SK-N-SH (cell line): ENCODE measurements at places on chromosomes 12 and 14. TPM values are rescaled to one million over a fixed set of nuclear protein-coding genes. Genes with fewer than 3 reads are reported as not detected.

- no peak overlapping the region for H3K27ac ChIP-seq
- no peaks in the 10 kb centered on the region for H3K27me3 ChIP-seq
- no peaks in the 10 kb centered on the region for H3K36me3 ChIP-seq
Measured at GRCh38 chr14:86961106-86961716, 1031.8 kb downstream of the GALC start.

DNA sequence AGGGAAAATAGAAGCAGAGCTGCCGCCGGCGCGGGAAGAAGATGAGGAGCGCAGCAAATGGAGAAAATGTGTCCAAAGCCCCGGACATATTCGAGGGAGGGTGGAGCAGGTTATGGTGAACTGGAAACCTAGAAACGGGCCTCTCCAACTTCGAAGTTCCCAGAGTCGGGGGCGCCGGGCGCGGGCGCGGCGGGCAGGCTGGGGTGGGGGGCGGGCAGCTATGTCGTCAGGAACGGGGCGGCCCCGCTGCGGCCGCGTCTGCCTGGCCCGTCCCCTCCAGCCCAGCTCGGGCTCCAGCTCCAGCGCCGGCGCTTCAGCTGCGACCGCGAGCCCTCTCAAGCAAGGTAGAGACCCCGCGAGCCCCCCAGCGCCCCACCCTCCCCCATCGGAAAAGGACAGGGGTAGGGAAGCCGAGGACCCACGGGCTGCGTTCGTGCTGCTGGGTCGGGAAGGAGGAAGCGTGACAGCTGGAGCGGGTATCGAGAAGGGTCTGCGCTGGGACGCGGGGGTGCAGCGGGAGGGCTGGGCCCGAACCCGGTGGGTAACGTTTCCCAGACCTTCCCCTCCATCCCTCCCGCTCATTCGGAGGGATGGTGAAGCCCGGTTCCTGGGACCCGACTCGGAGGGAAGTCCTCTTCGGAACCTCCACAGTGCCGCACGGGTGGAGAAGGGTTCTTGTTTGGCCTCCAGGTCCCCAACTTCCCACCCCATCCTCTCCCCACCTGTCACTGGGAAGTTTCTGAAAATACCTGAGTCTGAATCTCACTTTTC is 1.0 kb downstream of the DGKA start:
- H3K36me3 ChIP-seq, result no peaks in the 10 kb centered on the region
- no peaks in the 10 kb centered on the region for H3K27me3 ChIP-seq
- peak overlapping the region; percentile 80 for H3K27ac ChIP-seq
- H3K4me3 ChIP-seq, result peak overlapping the region; percentile 72

MMP14 gene
- polyA plus RNA-seq, result 139 and 142 TPM in 2 replicates

- H3K27ac ChIP-seq, result no peak overlapping the region
- DNase-seq, result no peak
- no peaks in the 10 kb centered on the region for H3K4me1 ChIP-seq
- no peak overlapping the region for H3K4me3 ChIP-seq
- H3K36me3 ChIP-seq, result no peaks in the 10 kb centered on the region
Measured at GRCh38 chr14:84806622-84807021, 723.3 kb upstream of the FLRT2 start.

GRCh38 chr12:128823216-128823915 is 392 bp downstream of the SLC15A4 start:
- no peaks in the 10 kb centered on the region for H3K27me3 ChIP-seq
- peaks cover 3% of the 10 kb centered on the region; the same call in 1 of the 2 replicates for H3K4me1 ChIP-seq
- peak overlapping the region; percentile 87 for H3K4me3 ChIP-seq
- peak overlapping the region; percentile 71 for H3K27ac ChIP-seq
- DNase-seq, result no peak

DNA sequence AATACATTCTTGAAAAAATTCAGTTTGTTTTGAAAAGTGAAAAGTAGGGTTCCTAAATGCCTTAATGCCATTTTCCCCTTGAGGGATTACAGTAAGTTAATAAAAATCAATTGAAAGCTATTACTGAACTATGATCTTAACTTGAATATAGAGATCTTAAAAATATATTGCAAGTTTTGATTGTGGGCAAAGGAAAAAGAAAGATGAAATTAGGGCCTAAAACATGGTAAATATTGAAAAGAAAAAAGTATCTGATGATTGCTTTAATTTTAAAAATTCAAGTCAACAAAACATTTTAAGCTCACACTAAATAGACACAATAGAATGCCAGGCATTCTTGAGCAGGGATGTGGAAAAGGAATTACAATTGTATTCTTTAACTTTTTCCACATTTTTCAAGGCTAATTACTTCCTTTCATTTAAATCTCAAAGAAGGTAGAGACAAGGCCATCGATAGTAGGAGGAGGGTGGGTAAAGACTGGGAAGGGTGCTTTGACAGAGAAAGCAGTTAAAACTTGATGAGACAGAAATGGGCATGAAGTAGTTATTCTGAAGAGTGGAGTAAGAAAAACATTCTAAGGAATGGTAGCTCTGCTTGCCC is 294.4 kb downstream of the NELL2 start:
- H3K4me3 ChIP-seq, result no peak overlapping the region
- H3K27ac ChIP-seq, result no peak overlapping the region
- DNase-seq, result no peak

LAG3 gene
- 0.72 and 1.1 TPM in 2 replicates for polyA plus RNA-seq

DNA sequence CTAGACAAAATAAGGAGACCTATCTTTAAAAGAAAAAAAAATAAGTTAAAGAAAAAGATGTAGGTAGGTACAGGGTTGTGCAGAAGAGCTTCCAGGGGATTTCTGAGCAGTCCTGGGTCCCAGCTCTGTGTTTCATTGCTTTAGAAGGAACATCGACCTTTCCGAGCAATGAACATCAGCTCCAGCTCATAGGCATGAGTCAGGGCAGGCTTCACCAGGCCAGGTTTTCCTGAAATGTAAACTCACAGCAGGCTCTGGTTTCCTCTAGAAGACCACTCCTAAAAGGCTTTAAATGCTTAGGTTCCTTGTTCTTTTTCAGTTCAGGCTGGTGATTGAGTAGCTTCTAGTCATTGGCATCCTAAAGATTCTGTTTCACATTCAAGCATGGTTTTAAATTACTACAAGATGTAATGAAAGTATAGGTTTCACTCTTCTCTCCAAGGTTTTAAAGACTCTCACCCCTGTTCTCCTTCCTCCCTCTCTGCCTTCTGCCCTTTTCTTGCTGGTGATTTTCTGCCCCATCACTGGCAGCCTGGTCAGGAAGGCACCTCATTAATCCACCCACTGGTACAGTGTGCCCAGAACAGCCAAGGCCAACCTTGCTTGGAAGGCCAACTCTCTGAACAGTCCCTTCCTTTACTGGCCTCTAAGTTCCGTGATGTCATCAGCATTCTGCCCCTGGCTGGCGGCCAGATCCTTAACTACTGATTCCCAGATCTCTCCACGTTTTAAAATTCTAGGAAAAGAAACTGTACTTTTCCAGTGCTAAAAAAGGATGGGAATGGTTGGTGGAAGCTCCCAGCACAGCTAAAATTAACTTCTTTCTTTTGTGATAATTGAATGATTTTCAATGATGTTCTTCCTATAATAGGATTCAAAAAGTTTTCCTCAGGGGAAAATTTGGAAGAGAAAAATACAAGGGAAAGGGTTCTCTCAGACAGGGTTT is 109.4 kb upstream of the HIF1A start:
- H3K4me1 ChIP-seq, result peaks cover 38% of the 10 kb centered on the region
- no peaks in the 10 kb centered on the region for H3K27me3 ChIP-seq
- no peaks in the 10 kb centered on the region for H3K36me3 ChIP-seq
- no peak for DNase-seq
- peak overlapping the region; percentile 99 for H3K27ac ChIP-seq
- peak overlapping the region; percentile 38 for H3K4me3 ChIP-seq

- H3K27ac ChIP-seq, result no peak overlapping the region
- no peak for DNase-seq
- no peaks in the 10 kb centered on the region for H3K4me1 ChIP-seq
- H3K27me3 ChIP-seq, result no peaks in the 10 kb centered on the region
Measured at GRCh38 chr12:67148265-67148664, 120.9 kb upstream of the CAND1 start.

- no peaks in the 10 kb centered on the region for H3K27me3 ChIP-seq
- H3K4me3 ChIP-seq, result no peak overlapping the region
- DNase-seq, result no peak
- peaks cover 18% of the 10 kb centered on the region for H3K4me1 ChIP-seq
- H3K36me3 ChIP-seq, result no peaks in the 10 kb centered on the region
Measured at GRCh38 chr14:51546603-51547258, 105.0 kb upstream of the FRMD6 start.

GRCh38 chr14:49173765-49174373 is 412.3 kb downstream of the RPS29 start:
- H3K27ac ChIP-seq, result no peak overlapping the region
- H3K27me3 ChIP-seq, result no peaks in the 10 kb centered on the region
- no peak overlapping the region for H3K4me3 ChIP-seq
- no peaks in the 10 kb centered on the region for H3K36me3 ChIP-seq

CD4 gene
- 0.02 TPM in 1 of 2 replicates, not detected in the other for polyA plus RNA-seq

RDH16 gene
- polyA plus RNA-seq, result 0.12 and 0.18 TPM in 2 replicates

SARNP gene
- polyA plus RNA-seq, result 65.8 and 66.9 TPM in 2 replicates

DNA sequence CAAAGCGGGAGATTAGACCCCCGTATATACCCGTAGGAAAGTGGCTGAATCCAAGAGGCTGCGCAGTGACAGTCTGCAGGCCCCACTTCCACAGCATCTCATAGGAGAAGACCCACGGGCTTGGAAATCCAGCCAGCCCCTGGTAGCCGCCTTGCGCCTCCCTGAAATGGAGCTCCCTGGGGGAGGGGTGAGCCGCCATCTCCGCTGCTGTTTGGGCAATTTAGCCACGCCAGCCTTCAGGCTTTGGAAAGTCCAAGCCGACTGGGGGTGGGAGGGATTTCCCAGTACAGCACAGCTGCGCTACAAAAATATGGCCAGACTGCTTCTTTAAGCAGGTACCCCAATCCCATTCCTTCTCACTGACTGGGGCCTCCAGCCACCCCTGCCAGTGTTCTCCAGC is 53.4 kb downstream of the CAND1 start:
- no peak overlapping the region for H3K4me3 ChIP-seq
- no peak for DNase-seq
- no peaks in the 10 kb centered on the region for H3K27me3 ChIP-seq
- H3K4me1 ChIP-seq, result no peaks in the 10 kb centered on the region

GRCh38 chr14:61287196-61287595 is 6.1 kb upstream of the TMEM30B start:
- no peaks in the 10 kb centered on the region for H3K36me3 ChIP-seq
- no peak overlapping the region for H3K27ac ChIP-seq
- H3K4me3 ChIP-seq, result no peak overlapping the region
- no peak for DNase-seq
- H3K27me3 ChIP-seq, result no peaks in the 10 kb centered on the region

GRCh38 chr14:89794096-89794495 is 160.4 kb downstream of the EFCAB11 start:
- H3K4me3 ChIP-seq, result no peak overlapping the region
- no peaks in the 10 kb centered on the region for H3K4me1 ChIP-seq
- H3K36me3 ChIP-seq, result no peaks in the 10 kb centered on the region
- no peaks in the 10 kb centered on the region for H3K27me3 ChIP-seq
- DNase-seq, result no peak

GRCh38 chr12:2338381-2338780 is 285.6 kb downstream of the CACNA1C start:
- no peaks in the 10 kb centered on the region for H3K36me3 ChIP-seq
- no peak overlapping the region for H3K4me3 ChIP-seq
- H3K4me1 ChIP-seq, result peaks cover 35% of the 10 kb centered on the region
- no peak for DNase-seq

- no peak overlapping the region for H3K4me3 ChIP-seq
- no peak overlapping the region for H3K27ac ChIP-seq
- peaks cover 5% of the 10 kb centered on the region; the same call in 1 of the 2 replicates for H3K36me3 ChIP-seq
- DNase-seq, result no peak
- H3K27me3 ChIP-seq, result no peaks in the 10 kb centered on the region
- peaks cover 34% of the 10 kb centered on the region for H3K4me1 ChIP-seq
Measured at GRCh38 chr12:65560286-65560685, 264.0 kb upstream of the HMGA2 start.

DNA sequence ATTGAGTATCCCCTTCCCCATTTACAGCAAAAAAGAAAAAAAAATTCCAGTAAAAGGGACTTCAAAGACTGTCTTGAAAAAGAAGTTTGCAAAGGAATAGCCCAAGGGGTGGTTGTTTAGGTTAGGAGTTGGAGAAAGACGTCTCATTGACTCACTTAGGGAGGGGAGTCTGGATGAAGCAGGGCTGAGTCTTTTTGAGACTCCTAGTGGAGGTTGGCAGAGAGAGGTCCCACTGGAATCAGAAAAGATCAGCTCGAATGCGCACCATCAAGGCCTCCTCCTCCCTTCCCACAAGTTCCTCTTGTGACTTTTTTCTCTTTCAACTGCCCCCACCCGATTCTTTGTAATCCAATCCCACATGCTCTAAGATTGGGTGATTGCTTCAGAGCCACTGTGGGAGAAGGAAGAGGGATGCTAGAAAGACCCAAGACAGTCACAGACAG is 1.9 kb downstream of the ARHGEF40 start:
- DNase-seq, result peak; percentile 35
- peaks cover 45% of the 10 kb centered on the region for H3K36me3 ChIP-seq
- H3K27ac ChIP-seq, result peak overlapping the region; percentile 99
- no peaks in the 10 kb centered on the region for H3K27me3 ChIP-seq

- DNase-seq, result no peak
- H3K27ac ChIP-seq, result no peak overlapping the region
- no peaks in the 10 kb centered on the region for H3K27me3 ChIP-seq
Measured at GRCh38 chr14:64509036-64509435, 4.5 kb downstream of the ZBTB1 start.

GRCh38 chr12:88145567-88146505 is 3.7 kb downstream of the TMTC3 start:
- no peak overlapping the region for H3K27ac ChIP-seq
- no peaks in the 10 kb centered on the region; the same call in 1 of the 2 replicates for H3K4me1 ChIP-seq
- DNase-seq, result no peak

DNA sequence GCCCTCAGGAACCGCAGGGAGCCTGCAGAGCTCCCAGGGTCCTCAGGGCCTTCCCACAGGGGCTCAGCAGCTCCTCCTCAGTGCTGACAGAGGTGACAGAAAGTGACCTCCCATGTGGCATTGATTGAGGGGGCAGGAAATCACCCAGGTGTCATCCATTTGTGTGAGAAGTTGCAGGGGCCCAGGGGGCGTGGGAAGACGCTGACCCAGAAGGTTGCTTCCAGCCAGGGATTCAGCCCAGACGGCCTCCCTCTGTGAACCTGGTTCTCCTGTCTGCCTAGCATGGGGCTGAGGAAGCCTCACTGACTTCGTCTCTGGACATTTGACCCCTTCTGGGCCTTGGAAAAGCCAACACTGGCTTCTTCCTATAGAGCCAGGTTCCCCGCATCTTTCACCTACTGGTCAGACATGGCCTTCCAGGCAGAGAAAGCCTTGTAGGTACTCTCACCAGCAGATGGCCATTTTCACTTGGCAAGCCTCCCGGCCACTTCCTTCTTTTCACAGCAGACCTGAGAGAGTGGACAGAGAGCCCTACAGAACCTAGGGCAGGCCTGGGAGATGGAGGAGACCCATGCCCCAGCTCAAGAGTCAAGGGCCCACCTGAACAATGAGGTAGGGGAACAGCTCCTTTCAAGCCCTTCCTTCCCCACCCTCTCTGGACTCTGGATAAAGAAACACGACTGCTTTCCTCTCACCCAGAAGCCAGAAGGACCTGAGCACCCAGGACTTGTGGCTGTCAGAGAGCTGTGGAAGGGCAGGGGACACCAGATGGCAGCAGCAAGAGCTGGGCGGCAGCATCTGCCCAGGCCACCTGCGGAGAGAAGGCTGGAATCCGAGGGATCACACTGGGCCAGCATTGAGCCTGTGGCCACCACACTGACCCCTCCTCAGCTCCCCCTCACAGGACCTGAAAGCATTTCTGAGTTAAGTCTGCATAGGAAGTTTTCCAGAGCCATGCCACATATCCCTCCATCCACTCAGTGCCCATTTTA is 377.8 kb downstream of the DPF3 start:
- no peaks in the 10 kb centered on the region for H3K36me3 ChIP-seq
- no peak for DNase-seq
- no peak overlapping the region for H3K27ac ChIP-seq
- peaks cover 10% of the 10 kb centered on the region; the same call in 1 of the 2 replicates for H3K27me3 ChIP-seq
- peaks cover 7% of the 10 kb centered on the region; the same call in 1 of the 2 replicates for H3K4me1 ChIP-seq
